ENCODE measurements at places on chromosomes 6 and 20. TPM values are rescaled to one million over a fixed set of nuclear protein-coding genes. Genes with fewer than 3 reads are reported as not detected.

- no peak overlapping the region for H3K27ac ChIP-seq
- peaks cover 10% of the 10 kb centered on the region for H3K36me3 ChIP-seq
- no peak for DNase-seq
- H3K4me3 ChIP-seq, result no peak overlapping the region
Observed at GRCh38 chr6:169545982-169546381, 155.8 kb downstream of the WDR27 start.

GRCh38 chr6:111258615-111259088, 171.3 kb downstream of the SLC16A10 start:
- peak overlapping the region; percentile 82 for H3K27ac ChIP-seq
- H3K4me1 ChIP-seq, result peaks cover 32% of the 10 kb centered on the region
- peaks cover 18% of the 10 kb centered on the region for H3K27me3 ChIP-seq
- peak overlapping the region; percentile 75 for H3K4me3 ChIP-seq
- DNase-seq, result no peak

GRCh38 chr20:33276303-33277113, 6.5 kb upstream of the BPIFB1 start:
- DNase-seq, result peak; percentile 59
- H3K27ac ChIP-seq, result no peak overlapping the region
- no peaks in the 10 kb centered on the region for H3K4me1 ChIP-seq
- no peak overlapping the region for H3K4me3 ChIP-seq
- H3K27me3 ChIP-seq, result peaks cover 70% of the 10 kb centered on the region
- H3K36me3 ChIP-seq, result no peaks in the 10 kb centered on the region

DNA sequence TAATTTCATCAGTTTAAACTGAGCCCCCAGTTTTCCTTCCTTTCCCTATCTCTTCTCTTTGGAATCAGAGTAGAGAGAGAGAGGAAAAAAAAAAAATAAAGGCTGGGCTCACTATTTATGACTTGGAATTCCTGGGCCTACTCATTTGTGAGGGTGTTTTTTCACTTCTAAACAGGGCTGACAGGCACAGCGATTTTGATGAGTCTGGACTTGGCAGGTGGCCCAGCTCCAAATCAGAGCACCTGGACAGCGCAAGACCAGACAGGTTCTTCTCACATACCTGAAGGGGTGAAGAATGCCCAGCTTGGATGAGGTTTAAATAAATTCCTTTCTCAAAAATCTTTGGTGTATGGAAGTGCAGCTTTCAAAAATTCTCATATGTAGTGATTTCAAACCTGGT, 122.2 kb downstream of the KIF13A start:
- peak overlapping the region; percentile 89 for H3K27ac ChIP-seq
- H3K4me3 ChIP-seq, result no peak overlapping the region
- no peak for DNase-seq
- peaks cover 53% of the 10 kb centered on the region for H3K4me1 ChIP-seq

- no peak overlapping the region for H3K27ac ChIP-seq
- no peaks in the 10 kb centered on the region for H3K27me3 ChIP-seq
- H3K4me1 ChIP-seq, result no peaks in the 10 kb centered on the region
Observed at GRCh38 chr20:19256085-19256484, 43.6 kb downstream of the SLC24A3 start.

DNA sequence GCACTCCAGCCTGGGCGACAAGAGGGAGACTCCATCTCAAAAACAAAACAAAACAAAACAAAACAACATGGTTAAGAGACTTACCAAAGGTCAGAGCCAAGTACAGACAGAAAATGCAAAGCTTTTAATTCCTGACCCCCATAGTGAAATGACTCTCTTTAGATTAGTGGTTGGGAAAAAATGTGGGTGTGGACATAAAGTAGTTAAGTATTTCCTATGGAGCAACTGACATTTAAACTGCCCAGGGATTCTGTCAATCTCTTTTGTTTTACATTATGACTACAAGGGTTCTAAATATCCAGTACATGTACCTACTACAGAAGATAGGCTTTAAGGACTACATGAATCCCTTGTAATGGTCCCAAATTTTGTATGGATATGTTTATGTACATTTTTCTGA, 75.1 kb downstream of the IRAK1BP1 start:
- no peak overlapping the region for H3K4me3 ChIP-seq
- no peak overlapping the region for H3K27ac ChIP-seq
- DNase-seq, result no peak
- peaks cover 23% of the 10 kb centered on the region for H3K36me3 ChIP-seq
- H3K27me3 ChIP-seq, result no peaks in the 10 kb centered on the region

GRCh38 chr6:114364301-114364700, 21.5 kb upstream of the HS3ST5 start:
- H3K4me1 ChIP-seq, result peaks cover 13% of the 10 kb centered on the region
- H3K36me3 ChIP-seq, result no peaks in the 10 kb centered on the region
- H3K4me3 ChIP-seq, result no peak overlapping the region
- H3K27ac ChIP-seq, result peak overlapping the region; percentile 60

- H3K36me3 ChIP-seq, result peaks cover under 1% of the 10 kb centered on the region
- H3K4me3 ChIP-seq, result no peak overlapping the region
- H3K27me3 ChIP-seq, result no peaks in the 10 kb centered on the region
- H3K27ac ChIP-seq, result peak overlapping the region; percentile 25
- DNase-seq, result no peak
Observed at GRCh38 chr20:47531458-47531857, 29.8 kb downstream of the NCOA3 start.

DNA sequence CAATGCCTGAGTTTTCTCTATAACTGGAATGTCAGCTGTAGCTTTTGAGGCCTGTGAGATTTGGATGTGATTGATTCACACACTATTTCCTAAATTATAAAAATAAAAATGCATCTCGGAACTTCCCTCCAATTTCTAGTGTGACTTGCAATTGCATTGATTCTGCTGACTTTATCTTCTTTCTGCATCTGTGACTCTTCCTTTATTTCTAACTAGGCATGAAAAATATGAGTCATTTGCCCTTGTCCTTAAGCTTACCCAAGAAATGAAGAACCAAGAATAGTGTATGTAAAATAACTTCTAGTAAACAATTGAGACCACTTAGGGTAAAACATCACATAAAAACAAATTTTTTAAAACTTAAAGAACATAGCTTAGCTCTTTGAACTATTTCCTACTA, 12.9 kb downstream of the OR2J2 start:
- no peak overlapping the region for H3K4me3 ChIP-seq
- H3K36me3 ChIP-seq, result no peaks in the 10 kb centered on the region
- no peak overlapping the region for H3K27ac ChIP-seq

- H3K27me3 ChIP-seq, result no peaks in the 10 kb centered on the region
- no peak overlapping the region for H3K27ac ChIP-seq
- H3K4me1 ChIP-seq, result peaks cover 15% of the 10 kb centered on the region
- H3K36me3 ChIP-seq, result peaks cover 12% of the 10 kb centered on the region
- no peak overlapping the region for H3K4me3 ChIP-seq
Observed at GRCh38 chr6:144578385-144579350, 293.5 kb downstream of the UTRN start.

GRCh38 chr6:14178083-14178445, 60.5 kb downstream of the CD83 start:
- DNase-seq, result no peak
- no peak overlapping the region for H3K27ac ChIP-seq
- H3K36me3 ChIP-seq, result no peaks in the 10 kb centered on the region
- no peak overlapping the region for H3K4me3 ChIP-seq
- peaks cover 2% of the 10 kb centered on the region for H3K27me3 ChIP-seq

GRCh38 chr6:117928833-117929232, 21.8 kb downstream of the SLC35F1 start:
- H3K27ac ChIP-seq, result no peak overlapping the region
- DNase-seq, result no peak
- peaks cover 4% of the 10 kb centered on the region for H3K27me3 ChIP-seq
- H3K4me3 ChIP-seq, result no peak overlapping the region
- no peaks in the 10 kb centered on the region for H3K4me1 ChIP-seq
- H3K36me3 ChIP-seq, result peaks cover 2% of the 10 kb centered on the region

GRCh38 chr20:62052336-62052841, 13.3 kb downstream of the TAF4 start:
- no peak overlapping the region for H3K27ac ChIP-seq
- peak; percentile 74 for DNase-seq
- H3K36me3 ChIP-seq, result no peaks in the 10 kb centered on the region
- peaks cover 4% of the 10 kb centered on the region for H3K4me1 ChIP-seq
- H3K27me3 ChIP-seq, result no peaks in the 10 kb centered on the region

- H3K4me3 ChIP-seq, result peak overlapping the region; percentile 61
- H3K27ac ChIP-seq, result peak overlapping the region; percentile 98
Observed at GRCh38 chr20:31712112-31712553, 10.5 kb downstream of the BCL2L1 start.

DNA sequence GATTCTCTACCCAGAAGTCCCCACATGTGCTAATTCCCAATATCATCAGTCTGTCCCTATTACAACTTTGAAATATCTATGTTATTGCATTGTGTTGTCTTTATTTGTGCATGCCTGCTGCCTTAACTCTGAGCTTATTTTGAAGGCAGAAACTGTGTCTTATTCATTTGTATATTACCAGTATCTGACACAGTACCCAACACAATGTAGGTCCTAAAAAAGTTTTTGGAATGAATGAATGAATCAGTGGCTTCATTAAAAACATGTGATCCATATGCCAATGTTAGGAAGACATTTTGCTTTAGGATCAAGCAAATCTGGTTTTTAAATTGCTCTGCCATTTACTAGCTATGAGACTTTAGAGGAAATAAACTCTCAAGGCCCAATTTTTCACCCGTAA, 420.4 kb downstream of the CBLN4 start:
- no peak for DNase-seq
- no peaks in the 10 kb centered on the region for H3K27me3 ChIP-seq
- H3K4me3 ChIP-seq, result no peak overlapping the region
- no peak overlapping the region for H3K27ac ChIP-seq
- no peaks in the 10 kb centered on the region for H3K36me3 ChIP-seq
- H3K4me1 ChIP-seq, result no peaks in the 10 kb centered on the region

DNA sequence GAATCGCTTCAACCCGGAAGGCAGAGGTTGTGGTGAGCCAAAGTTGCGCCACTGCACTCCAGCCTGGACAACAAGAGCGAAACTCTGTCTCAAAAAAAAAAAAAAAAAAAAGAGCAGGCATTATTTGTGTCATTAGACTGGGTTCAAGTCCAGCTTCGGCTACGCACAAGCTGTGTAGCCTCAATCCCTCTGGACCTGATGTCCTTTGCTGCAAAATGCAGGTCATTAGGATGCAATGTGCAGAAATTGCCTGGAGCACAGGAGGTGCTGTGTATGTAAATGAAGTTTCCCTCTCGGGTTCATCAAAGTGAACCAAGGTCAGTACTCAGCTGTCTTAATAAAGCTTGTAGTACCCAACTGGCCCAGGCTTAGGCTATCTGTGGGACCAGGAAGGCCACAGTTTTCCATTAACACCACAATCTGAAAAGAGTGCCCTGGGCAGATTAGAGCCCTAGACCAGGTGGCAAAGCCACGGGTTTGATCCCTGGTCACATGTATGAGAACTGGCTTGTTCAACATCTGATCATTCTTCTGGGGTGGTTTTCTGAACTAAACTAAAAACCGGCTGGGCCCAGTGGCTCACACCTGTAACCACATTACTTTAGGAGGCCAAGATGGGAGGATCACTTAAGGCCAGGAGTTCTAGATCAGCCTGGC, 155.3 kb downstream of the ZMYND8 start:
- no peaks in the 10 kb centered on the region for H3K27me3 ChIP-seq
- no peak for DNase-seq
- H3K36me3 ChIP-seq, result no peaks in the 10 kb centered on the region
- H3K27ac ChIP-seq, result no peak overlapping the region
- H3K4me1 ChIP-seq, result peaks cover 20% of the 10 kb centered on the region

- H3K27me3 ChIP-seq, result no peaks in the 10 kb centered on the region
- no peak overlapping the region for H3K4me3 ChIP-seq
- peak overlapping the region; percentile 23 for H3K27ac ChIP-seq
- peaks cover 19% of the 10 kb centered on the region for H3K4me1 ChIP-seq
- H3K36me3 ChIP-seq, result peaks cover 2% of the 10 kb centered on the region
Observed at GRCh38 chr6:39471954-39472659, 149.6 kb upstream of the KCNK16 start.

DNA sequence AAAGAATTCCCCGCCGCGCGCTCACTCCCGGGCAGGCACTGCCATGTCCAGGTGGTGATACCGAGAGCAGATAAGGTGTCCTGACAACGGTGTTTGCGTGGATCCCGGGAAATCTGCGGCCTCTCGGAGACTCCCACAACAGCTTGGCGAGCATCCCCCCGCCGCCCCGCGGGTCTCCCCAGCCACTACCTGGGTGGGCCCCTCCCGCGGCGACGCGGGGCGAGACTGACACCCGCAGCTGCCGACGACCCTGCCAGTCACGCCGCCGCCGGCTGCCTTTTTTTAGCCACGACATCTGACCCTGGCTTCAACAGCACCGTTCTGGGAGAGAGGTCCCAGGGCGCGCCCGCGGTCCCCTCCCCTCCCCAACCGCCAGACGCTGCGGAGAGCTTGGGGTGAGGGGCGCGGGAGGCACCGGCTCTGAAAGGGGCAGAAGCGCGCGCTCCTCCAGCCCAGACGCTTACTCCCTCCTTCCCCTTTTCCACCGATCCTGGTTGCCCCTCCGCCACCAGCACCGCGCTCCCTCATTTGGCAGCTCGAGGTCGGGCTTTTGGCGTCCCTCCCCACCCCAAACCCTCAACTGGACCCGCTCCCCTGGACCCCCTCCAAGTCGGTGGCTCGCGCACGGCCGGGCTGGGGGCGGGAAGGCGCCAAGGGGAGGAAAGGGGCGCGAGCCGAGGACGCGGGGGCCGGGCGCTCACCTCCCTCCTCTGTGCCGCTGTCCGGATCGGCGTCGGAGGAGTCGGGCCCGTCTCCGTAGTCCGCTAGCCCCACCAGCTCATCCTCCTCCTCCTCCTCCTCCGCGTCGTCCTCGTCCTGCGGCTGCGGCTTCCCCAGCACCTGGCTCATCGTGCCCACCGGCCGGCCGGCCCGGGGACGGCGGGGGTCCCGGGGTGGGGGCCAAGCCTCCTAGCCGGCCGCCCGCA, 665 bp downstream of the RRAGD start:
- peak overlapping the region; percentile 63 for H3K27ac ChIP-seq
- H3K4me1 ChIP-seq, result peaks cover 16% of the 10 kb centered on the region
- no peak for DNase-seq
- H3K27me3 ChIP-seq, result peaks cover 13% of the 10 kb centered on the region
- no peaks in the 10 kb centered on the region for H3K36me3 ChIP-seq

MTFR2 gene
- total RNA-seq, result 1.7 TPM

POU5F1 gene
- total RNA-seq, result not detected

SAMD3 gene
- total RNA-seq, result not detected

MOG gene
- total RNA-seq, result not detected

TSHZ2 gene
- total RNA-seq, result not detected

GJA10 gene
- not detected for total RNA-seq

DAAM2 gene
- total RNA-seq, result 137 TPM

PPP1R3D gene
- 6.0 TPM for total RNA-seq

DNAJC5 gene
- total RNA-seq, result 44.2 TPM

PRSS16 gene
- total RNA-seq, result 1.1 TPM

MOCS1 gene
- total RNA-seq, result 13.3 TPM

RIN2 gene
- total RNA-seq, result 24.4 TPM

EYA4 gene
- total RNA-seq, result 1.7 TPM

IL22RA2 gene
- not detected for total RNA-seq

EFCAB8 gene
- 0.51 TPM for total RNA-seq

Data from chondrocyte (in vitro differentiated cells).